ENCODE measurements at places on chromosomes 1 and 21.

GRCh38 chr1:48229317-48229716, 6.8 kb downstream of the SLC5A9 start:
- H3K27ac ChIP-seq, result no peak overlapping the region
- H3K4me3 ChIP-seq, result no peak overlapping the region

- DNase-seq, result no peak
- no peaks in the 10 kb centered on the region for H3K27me3 ChIP-seq
- peaks cover 11% of the 10 kb centered on the region for H3K4me1 ChIP-seq
- no peaks in the 10 kb centered on the region for H3K36me3 ChIP-seq
- H3K4me3 ChIP-seq, result no peak overlapping the region
Measured at GRCh38 chr1:177002891-177003290, 161.6 kb downstream of the ASTN1 start.

DNA sequence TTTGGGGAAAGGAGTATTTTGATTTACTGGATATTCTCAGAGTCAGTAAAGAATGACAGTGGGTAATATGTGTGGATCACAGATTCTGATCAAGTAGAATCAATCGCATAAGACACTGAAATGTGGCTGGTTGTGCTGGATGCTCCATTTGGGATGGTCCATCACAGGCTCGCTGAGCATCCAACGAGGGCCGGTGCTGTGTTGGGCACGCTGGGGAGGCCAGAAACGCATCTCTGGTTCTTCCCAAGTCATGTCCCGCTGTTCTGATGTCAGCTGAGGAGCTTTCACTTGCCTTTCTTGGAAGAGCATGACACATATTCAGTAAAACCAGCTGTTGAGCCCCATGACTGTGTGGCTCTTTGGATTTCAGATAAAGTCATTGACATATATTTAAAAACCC, 72.0 kb downstream of the UMODL1 start:
- no peak overlapping the region for H3K4me3 ChIP-seq
- H3K27me3 ChIP-seq, result no peaks in the 10 kb centered on the region
- H3K27ac ChIP-seq, result no peak overlapping the region
- no peaks in the 10 kb centered on the region for H3K4me1 ChIP-seq
- no peaks in the 10 kb centered on the region for H3K36me3 ChIP-seq
- DNase-seq, result no peak

DNA sequence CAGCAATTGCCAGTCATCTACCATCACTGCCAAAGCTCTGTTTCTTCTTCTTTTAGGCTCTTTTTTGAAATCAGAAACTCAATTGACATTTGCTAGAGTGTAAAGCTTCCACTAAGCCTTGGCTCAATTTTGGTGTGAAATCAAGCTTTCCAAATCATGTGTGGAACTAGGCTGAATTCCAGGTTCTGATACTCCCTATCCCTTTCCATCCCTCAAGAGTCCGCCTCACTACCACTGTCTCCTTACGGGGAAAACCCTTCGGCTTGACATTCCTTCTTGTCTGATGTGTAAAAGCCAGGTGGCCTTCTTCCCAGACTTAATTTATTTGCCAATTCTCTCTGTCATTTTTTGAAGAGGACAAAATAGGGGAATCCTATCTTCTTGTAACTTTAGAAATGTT, 47.2 kb upstream of the PRMT6 start:
- H3K4me1 ChIP-seq, result no peaks in the 10 kb centered on the region
- H3K36me3 ChIP-seq, result no peaks in the 10 kb centered on the region
- no peak for DNase-seq

DNA sequence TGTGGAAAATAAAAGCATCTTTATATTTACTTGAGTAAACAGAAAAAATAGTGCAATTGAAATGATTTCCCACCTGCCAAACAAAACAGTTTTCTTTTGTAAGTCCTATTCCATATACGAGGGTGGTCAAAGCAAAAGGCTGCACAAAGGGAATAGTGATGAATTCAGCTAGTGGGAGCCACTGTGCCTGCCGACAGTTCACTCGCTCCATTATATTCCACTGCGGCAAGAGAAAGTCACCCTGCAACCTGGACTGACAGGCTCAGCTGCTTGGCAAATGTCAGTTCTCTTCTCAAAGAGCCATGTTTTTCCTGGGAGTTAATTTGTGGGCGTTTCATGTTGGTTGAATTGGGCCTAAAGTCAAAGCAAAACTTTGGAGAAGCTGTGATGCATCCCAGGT, 145.4 kb downstream of the LMO4 start:
- H3K36me3 ChIP-seq, result no peaks in the 10 kb centered on the region
- DNase-seq, result no peak
- no peak overlapping the region for H3K27ac ChIP-seq

DNA sequence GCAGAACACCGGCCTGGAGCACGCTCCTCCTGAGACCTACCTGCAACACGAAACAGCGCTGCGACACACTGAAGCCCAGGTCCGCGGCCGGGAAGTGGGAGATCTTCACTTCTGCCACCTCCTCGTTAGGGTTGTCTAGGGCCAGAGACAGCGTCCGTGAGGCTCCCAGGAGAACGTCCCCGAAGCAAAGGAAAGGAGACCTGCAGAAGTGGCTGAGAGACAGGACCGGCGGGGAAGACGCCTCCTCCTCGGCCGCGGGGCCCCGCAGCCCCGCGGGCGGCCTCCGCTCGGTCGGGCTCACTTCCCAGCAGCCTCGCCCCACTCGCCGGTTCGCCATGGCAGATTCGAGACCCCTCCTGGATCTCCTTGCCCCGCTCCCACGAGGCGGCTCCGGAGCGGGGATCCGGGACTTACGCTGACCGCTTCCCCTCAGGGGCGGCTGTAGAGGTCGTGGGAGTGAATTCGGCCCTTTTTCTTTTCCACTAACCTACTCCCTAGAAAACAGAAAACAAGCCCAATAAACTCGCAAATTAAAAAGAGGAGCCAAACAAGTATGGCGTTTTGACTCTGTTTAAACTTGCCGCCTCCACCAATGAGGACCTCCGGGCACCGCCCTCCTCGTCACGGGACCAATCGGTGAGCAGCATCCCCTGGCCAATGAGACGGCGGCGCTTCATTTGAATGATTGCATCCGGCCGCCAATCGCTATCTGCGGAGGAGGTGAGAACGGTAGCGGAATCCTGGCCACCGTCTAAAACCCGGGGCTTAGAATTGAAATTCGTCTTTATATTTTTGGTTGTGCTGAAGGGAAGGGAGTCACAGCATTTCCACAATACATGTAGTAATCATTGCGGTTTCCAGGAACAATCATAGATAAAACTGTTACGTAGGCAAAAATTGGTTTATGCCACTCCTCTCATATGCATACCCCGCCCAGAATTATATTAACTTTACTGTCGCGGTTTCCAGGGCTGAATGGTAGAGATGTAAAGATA, at the start of gene ASPM:
ASPM (minus strand) TSS at position 569 of the 995 bp plus-strand sequence; CDS start at position 337, 232 bp downstream.
- H3K36me3 ChIP-seq, result peaks cover 32% of the 10 kb centered on the region
- peak within 1 kb of the TSS; percentile 71 for H3K4me3 ChIP-seq
- H3K27me3 ChIP-seq, result no peaks in the 10 kb centered on the region
- peak; percentile 98 for DNase-seq

DNA sequence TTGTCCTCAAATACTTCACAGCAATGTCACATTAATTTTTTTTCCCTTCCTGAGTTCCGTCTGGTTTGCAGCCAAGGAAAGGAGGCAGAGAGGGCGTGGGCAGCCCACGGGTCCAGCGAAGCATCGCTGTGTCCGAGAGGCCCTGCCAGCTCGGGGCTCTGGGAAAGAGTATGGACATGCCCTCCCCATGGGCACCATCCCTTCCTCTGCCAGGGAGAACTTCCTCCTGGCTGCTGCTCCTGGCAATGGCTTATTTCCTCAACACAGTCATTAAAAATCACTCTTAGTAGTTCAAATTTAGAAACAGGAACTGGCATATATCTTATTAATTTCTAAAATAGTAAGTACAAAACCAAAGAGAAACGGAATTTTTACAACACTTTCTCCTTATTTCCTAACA, 115.4 kb downstream of the RIPK4 start:
- no peak overlapping the region for H3K4me3 ChIP-seq
- no peak overlapping the region for H3K27ac ChIP-seq
- no peak for DNase-seq
- no peaks in the 10 kb centered on the region for H3K4me1 ChIP-seq
- H3K27me3 ChIP-seq, result no peaks in the 10 kb centered on the region

GRCh38 chr1:107294686-107295085, 153.8 kb downstream of the NTNG1 start:
- no peaks in the 10 kb centered on the region for H3K27me3 ChIP-seq
- no peak overlapping the region for H3K27ac ChIP-seq
- peak; percentile 25 for DNase-seq
- H3K36me3 ChIP-seq, result no peaks in the 10 kb centered on the region
